GM04504 (cell line): ENCODE measurements at places on chromosomes 2 and 18.

DNA sequence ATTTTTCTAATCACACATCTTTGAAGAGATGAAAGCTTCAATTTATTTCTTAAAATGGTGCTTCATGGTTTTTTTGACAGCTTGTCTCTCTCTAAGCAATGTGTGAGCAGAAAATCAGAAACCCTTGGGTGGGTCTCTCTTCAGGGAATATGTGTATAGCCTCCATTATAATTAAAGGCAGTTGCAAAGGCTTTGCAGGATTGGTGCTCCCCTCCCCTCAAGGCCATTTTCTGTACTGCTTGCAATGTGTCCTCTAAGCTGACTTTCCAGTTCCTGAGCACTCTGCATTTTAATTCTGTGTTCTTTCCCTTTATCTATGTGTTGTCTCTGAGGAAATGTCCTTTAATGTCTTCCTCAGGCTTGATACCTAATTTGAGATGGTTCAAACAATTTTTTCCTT is 172.6 kb downstream of the DPP4 start:
- no peak for DNase-seq

GRCh38 chr2:18387441-18388206 is 172.8 kb downstream of the RDH14 start:
- DNase-seq, result peak; percentile 66

GRCh38 chr2:76323381-76323780 is 612.7 kb upstream of the GCFC2 start:
- DNase-seq, result no peak

GRCh38 chr2:98378901-98379300 is 32.6 kb downstream of the CNGA3 start:
- peak; percentile 19 for DNase-seq

DNA sequence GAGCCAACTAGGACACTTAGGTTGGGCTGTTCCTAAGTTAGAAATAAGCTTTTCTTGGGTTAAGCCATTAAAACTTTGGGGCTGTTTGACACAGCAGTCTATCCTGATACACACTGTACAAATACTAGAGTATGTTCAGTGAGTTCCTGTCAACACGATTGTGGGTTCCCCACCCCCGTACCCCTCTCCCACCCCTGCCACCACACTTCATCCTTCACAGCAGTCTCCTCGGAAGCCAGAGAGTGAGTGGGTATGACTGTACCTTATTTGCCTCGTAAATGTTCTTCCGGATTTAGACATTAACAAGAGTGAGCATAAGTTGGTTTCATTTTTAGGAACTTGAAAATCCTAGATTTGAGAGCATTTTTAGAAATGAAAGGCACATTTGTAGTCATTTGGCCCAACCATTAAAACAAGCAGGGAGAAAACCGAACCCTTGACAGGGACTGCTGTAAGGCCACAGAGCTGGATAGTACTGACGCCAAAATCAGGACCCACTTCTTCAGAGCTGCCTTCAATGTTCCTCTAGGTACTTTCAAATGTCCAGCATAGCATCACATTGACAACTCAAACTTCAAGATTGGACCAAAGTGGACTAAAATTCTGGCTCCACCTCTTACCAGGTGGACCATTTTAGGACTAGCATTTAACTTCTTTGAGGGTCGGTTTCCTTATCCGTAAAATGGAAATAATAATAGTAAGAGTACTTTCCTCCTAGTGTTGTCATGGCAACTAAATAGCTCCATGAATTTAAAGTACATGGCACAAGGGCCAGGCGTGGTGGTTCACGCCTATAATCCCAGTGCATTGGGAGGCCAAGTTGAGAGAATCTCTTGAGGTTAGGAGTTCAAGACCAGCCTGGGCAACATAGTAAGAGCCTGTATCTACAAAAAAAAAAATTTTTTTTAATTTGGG is 166.3 kb upstream of the SERTAD2 start:
- no peak for DNase-seq

- DNase-seq, result no peak
Measured at GRCh38 chr2:74927621-74928020, 30.8 kb upstream of the POLE4 start.

GRCh38 chr2:181462033-181462432 is 4.8 kb downstream of the ITGA4 start:
- DNase-seq, result no peak

DNA sequence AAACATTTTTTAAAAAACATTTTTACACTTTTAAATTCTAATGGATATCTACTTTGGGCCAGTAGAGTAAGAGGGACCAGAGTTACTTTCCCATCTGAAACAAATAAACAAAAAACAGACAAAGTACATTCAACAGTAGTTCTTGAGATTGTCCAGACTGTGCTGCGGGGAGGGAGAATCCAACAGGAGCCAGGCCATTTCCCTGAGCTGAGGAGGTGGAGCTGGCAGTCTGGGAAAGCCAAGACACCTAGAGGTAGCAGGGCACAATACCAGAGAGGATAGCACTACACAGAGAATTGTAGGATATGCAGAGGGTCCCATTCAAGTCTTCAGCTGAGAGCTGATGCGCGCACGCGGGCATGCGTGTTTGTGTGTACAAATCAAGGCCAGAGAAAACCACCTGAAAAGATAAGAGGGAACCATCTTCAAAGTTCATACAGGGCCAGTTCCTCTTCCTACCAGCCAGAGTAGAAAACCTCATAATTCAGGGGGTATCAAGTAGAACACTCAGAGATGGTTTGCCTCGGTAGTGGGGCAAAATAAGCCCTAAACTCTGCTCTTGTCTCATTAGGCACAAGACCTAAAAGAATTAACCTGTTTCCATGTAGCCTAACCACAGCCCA is 44.0 kb downstream of the PTRHD1 start:
- DNase-seq, result no peak

DNA sequence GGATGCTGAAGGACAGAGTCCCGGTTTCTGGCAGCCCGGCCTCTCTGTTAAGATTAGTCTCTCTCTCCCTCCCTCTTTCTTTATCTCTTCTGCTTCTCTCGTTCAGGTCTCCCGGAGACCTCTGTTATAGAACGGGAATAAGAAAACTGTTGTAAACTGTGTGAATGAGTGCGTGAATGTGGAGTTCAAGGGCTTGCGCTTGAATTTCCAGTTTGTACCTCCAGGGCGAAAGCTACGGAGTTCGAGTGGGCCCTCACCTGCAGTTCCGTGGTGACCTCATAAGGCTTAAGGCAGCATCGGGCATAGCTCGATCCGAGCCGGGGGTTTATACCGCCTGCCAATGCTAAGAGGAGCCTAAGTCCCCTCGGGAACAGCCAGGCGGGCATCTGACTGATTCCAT is 26.4 kb downstream of the SKA1 start:
- no peak for DNase-seq

DNA sequence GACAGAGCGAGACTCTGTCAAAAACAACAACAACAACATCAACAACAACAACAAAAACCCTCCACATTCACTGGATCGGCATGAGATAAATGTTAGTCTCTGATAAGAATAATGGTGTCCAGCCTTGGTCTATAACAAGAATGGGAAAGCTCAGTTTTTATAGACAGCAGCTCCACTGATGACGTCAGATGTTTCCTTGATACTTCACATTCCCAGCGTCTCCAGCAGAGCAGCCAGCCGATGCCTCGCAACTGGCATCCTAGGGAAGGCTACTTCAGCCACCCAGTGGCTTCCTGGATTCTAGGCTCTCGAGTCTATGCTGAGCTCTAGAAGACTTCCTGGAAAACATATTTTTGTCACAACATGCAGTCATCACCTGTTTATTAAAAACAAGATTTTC is 271.4 kb upstream of the SMIM21 start:
- DNase-seq, result no peak

GRCh38 chr2:199452260-199452990 is 5.3 kb downstream of the SATB2 start:
- DNase-seq, result no peak

- DNase-seq, result no peak
Measured at GRCh38 chr2:24708537-24709152, 84.5 kb downstream of the PTRHD1 start.

GRCh38 chr2:4597400-4597799 is 894.0 kb downstream of the DCDC2C start:
- DNase-seq, result no peak

- DNase-seq, result no peak
Measured at GRCh38 chr2:21146638-21147037, 22.9 kb downstream of the TDRD15 start.

GRCh38 chr2:62768615-62769014 is 63.1 kb downstream of the EHBP1 start:
- DNase-seq, result no peak

GRCh38 chr2:24830786-24831185 is 37.6 kb downstream of the CENPO start:
- DNase-seq, result no peak

- DNase-seq, result no peak
Measured at GRCh38 chr2:238584617-238585016, 157.9 kb downstream of the ASB1 start.

DNA sequence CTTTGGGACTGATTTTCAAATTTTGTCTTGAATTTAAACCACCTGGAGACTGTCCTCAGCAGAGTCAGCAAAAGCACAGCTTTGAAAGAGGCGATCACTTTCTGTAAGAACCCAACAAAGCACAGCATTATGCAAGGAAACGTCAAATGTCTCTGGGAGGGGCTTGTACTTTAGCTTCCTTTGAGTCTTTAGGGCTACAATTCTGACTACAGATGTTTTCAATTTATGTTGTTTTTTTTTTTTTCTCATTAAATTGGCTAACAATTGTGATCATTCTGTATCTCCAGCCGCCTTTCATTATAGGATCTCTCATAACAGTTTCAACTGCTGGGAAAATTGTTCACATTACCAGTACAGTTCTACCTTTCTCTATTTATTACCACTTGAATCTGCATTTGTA is 48.3 kb downstream of the COL3A1 start:
- peak; percentile 71 for DNase-seq

DNA sequence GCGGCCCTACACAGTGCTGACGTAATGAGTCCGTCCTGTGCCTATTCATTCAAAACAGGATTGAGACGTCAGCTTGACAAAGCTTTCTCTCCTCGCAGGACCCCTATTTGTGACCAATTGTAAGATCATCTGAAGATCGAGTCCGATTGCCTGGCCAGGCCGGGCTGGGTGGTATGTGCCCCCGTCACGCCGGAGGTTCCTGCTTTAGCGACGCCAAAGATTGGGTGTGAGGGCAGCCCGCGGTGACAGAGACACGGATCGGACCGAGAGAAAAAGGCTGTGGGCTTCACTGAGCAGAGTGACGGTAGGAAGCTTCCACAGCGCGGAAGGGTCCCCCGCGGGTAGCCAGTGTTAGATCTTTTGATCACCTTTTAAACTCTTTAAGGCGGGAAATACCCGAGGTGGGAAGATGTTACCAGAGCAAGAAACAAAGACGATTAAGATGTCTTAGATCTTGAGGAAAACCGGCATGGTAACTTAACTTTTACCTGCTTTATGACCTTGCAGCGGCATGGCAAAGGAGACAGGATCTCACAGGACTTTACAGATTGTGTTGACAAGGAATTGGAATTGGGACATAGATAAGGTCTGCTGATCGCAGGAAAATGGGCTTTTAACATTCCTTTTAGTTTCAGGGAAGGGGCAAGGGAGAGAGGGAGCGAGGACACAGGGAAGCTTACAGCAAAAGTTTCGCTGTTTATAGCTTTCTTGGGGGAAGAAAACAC is 220.0 kb downstream of the METTL4 start:
- no peak for DNase-seq

- DNase-seq, result no peak
Measured at GRCh38 chr2:164023896-164024295, 288.1 kb upstream of the FIGN start.

DNA sequence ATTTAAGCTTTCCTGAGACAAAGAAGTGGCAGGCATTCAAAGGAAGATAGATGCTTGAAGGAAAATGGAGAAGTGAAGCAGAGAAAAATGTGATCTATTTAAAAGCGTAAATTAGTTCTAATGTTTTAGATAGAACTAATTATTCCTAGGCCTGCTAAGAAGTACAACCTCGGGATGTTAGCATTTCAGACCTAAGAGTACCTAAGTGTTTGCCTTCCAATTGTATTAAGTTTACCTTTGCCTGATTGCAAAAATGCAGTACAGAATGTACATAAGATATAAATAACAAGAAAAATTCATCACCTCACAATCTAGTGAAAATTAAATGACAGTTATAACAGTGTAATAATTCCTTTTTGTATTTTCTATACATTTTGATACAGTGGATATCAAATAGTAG is 71.1 kb upstream of the HNMT start:
- DNase-seq, result no peak

GRCh38 chr18:54031243-54031642 is 193.2 kb downstream of the MBD2 start:
- no peak for DNase-seq

- DNase-seq, result no peak
Measured at GRCh38 chr18:6382963-6383362, 31.7 kb downstream of the L3MBTL4 start.

DNA sequence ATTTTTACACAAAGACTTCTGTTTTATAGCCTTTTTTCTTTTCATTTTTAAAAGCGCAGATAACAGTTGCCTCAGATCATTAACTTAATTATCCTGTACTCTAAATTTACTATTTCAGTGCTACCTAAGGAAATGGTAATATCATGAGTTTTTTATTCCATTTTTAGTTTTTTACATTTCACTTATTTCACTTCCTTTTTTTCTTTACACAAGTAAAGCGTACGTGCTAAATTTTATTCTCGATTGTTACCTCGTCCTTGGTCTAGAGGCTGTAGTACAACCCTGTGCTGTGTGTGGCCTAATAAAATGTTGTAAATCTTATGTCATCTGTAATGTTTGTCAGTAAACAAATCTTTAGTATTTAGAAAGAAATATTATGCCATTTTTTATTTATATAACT is 49.2 kb downstream of the CRIM1 start:
- no peak for DNase-seq

GRCh38 chr2:72008608-72009007 is 139.1 kb downstream of the CYP26B1 start:
- no peak for DNase-seq

GRCh38 chr2:131122496-131122895 is 17.4 kb downstream of the PLEKHB2 start:
- no peak for DNase-seq

DNA sequence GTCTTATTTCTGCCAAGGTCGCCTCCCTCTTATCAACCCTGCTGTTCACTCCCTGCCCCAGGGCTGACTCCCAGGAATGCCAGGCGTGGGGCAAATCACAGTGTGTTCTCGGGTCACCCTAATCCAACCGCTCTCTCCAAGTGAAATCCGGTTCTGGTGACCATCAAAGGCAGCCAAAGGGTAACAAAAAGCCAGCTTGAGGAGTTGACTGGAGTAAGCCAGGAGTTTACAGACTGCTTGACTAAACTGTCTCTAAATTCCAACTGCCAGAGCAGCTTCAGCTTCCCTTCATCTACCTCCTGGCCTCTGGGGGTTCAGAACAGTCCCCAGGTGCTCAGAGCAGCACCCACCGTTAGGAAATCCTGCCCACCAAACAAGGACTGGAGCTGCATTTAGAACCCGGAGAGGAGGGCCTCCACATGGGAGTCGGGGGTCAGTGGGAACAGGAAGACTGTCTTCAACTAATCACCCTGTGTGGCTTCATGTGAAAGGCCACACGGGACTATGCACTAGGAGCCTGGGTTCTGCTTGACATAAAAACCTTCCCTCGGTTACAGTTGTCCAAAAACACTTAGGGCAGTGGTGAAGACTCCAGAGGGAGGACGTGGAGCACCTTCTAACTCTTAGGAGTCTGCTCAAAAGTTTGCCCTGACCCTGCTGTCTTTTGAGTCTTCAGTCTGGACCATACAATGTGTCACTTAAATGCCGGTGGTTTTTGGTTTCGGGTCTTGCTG is 24.2 kb upstream of the MCFD2 start:
- DNase-seq, result no peak

GRCh38 chr2:36277146-36277808 is 78.3 kb upstream of the CRIM1 start:
- peak; percentile 46 for DNase-seq

- no peak for DNase-seq
Measured at GRCh38 chr2:107801498-107801897, 25.2 kb upstream of the RGPD4 start.
